Suprapubic skin (tissue), 4 donors: ENCODE measurements at places on chromosomes 16 and 17.

- no peak for DNase-seq
These were observed 348.9 kb upstream of the MAF start for GRCh38 chr16:79949417-79949816.

GRCh38 chr16:86722970-86723369 lies 144.6 kb downstream of the FOXL1 start:
- DNase-seq, result no peak

- no peak for DNase-seq
These were observed 1.2 kb downstream of the ERN2 start for GRCh38 chr16:23711785-23712184.

DNA sequence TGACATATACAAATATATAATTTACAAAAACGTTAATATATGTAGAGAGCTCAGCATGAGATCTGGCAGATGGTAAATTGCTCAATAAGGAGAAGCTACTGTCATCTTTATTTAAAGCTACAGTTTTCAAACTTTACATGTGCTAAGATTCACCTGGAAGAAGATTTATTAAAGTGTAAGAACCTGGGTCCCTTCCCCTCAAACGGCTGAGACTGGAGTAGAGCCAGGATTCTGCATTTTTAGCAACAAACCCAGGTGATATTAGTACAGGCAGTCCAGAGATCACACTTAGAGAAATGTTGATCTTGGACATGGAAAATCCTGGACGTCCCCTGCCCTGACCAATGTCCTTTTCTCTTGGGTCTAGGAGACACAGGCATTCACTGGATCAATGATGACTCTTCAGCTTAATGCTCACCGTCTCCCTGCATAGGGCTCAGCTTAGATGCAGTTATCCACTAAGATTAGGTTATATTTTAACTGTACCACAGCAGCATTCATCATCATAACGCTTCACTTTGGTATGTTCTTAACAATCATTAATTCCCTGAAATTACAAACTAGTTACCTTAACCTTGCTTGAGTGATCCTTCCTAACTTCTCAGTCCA lies 20.4 kb downstream of the CDR2 start:
- no peak for DNase-seq

DNA sequence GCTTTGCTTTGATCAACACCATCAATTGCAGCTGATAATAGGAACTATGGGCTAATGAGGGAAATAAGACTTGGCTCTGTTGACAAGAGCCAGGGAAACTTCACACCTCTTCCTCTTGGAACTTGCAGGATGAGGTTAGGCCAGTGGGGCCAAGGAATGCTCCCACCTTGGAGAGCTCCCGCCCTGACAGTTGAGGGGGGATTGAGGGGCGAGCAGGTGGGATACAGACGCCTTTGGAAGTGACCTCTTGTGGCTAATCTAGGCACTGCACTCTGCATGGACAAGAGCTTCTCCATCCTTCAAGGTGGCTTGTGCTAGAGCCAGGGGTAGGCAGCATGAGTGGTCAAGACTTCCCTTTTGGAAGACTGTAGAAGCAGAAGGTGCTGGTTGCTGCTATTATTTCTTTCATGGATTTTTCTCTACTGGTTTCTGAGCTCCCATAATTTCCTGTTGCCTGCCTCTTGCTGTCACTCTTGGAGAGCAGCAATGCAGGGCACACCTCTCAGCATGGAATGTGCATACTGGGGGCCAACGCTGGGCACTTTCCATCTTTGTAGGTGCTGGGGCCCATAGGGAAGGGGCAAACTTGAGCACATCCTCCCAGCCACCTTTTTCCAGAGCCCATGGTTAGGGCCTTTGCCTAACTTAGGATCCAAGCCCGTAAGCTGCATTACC lies 2.3 kb upstream of the PHF12 start:
- no peak for DNase-seq

GRCh38 chr16:25416002-25416401 lies 158.4 kb upstream of the ZKSCAN2 start:
- DNase-seq, result no peak

- DNase-seq, result no peak
These were observed 298.8 kb upstream of the IRX3 start for GRCh38 chr16:54585094-54585997.
